NCI-H524 treated with DMSO at 0.1 percent for 48 hours (cell line): ENCODE measurements at places on chromosomes 11 and 22.

DNA sequence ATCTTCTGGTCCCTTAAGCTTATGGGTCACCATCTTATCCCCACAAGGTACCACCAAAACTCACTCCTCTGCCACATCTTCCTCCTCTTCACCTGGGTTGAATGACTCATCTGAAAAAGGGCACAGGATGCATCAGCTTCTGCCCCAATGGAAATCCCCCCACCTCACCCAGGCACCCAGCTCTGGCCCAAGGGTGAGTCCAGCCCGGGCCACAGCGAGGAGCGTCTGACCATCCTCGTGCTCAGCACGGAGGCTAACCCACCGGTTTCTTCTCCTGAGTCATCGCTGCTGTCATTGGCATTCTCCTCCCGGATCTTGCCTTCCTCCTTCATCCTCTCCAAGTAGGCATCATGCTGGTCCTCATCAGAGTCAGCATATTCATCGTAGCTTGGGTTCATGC is 5.3 kb upstream of the TNKS1BP1 start:
- DNase-seq, result no peak

GRCh38 chr11:72838691-72839305 is 24.6 kb downstream of the ATG16L2 start:
- DNase-seq, result no peak

DNA sequence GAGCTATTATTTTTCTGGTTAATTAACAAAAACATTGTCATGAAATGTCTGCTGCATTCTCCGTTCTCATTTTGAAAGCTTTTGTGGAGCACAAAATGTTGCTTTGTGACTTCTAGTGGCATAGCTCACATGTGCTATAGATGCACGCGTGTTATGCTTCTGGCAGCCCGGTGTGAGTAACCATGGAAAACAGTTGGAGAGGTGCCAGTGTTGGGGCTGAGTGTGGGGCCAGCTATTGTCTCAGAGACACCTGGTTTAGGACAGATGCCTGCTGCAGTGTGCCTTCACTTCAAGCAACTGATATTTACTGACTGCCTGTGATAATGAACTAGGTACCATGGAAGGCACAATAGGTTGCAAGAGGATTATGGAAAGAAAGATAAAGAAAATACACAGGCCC is 760.6 kb downstream of the NTM start:
- DNase-seq, result no peak

- DNase-seq, result no peak
Measured at GRCh38 chr11:104995001-104995408, 26.6 kb upstream of the CASP4 start.

DNA sequence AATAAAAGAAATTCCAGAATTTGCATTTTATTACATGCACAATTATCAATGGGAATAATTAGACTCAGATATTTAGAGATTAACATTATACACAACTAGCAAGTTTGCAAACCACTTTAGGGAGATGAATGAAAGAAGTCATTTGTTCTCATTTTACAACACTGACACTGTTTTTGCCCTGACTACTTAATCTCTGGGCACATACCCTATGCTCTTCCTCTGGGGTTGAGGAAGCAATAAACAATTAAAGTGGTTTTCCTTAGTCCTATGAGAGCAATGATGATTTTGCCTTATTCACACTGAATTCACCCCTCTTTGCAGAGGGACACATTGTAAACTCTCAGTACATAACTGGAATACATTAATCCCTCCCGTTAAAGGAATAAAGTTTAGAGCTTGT is 72.7 kb downstream of the TRPC6 start:
- no peak for DNase-seq
